ENCODE measurements at places on chromosomes 5 and 9.

DNA sequence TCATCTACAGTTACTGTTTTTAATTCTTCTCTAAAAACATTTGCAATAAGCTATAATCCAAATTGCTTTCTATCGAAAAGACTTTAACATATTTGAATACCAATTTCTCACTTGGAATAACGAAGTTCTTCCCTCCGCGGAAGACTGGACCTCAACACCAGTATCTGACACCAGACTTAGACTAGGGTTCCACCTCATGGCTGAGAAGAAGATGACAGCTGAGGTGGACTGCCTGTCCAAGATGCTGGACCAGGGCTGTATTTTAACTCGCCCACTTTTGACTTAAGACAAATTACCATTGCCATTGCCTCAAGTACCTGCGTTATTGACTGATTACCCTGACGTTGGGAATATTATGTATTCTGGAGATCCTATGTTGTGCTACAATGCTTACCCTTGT is 34.1 kb downstream of the ZMAT2 start:
- no peak for DNase-seq

- DNase-seq, result no peak
Observed at GRCh38 chr9:108801949-108802348, 53.8 kb downstream of the ACTL7B start.

DNA sequence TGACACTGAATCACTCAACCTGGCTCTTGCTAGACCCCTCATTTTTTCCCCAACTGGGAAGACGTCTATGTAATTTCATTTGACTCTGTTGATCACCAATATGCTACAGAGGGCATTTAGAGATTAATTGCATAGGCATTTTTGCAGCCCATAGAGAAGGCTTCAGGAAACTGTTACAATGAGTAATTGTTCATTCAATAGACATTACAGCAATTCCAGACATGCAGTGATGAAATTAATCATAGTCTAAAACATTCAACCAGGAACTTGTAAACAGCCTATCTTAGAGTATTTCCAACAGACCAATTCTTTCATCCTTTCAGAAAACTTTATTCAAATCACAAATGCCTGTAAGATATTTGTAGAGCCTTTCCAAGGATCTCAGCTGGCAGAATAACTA is 122.3 kb downstream of the MARCHF11 start:
- no peak for DNase-seq

DNA sequence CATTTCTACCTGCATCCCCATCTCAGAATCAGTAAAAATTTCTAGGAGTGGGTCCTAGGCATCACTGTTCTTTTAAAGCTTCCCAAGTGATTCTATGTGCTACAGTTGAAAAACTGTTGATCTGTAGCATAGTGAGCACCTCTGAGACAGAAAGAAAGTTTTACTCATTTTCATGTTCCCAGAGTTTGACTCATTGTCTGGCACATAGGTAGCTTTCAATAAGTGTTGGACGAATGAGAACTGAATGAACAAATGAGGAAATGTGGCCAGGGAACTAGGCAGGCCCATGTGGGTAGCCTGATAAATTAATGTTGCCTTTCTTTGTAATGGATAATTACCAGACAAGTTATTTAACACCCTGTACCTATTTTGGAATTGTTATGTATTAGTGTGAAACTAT is 33.8 kb downstream of the RNF180 start:
- DNase-seq, result no peak

DNA sequence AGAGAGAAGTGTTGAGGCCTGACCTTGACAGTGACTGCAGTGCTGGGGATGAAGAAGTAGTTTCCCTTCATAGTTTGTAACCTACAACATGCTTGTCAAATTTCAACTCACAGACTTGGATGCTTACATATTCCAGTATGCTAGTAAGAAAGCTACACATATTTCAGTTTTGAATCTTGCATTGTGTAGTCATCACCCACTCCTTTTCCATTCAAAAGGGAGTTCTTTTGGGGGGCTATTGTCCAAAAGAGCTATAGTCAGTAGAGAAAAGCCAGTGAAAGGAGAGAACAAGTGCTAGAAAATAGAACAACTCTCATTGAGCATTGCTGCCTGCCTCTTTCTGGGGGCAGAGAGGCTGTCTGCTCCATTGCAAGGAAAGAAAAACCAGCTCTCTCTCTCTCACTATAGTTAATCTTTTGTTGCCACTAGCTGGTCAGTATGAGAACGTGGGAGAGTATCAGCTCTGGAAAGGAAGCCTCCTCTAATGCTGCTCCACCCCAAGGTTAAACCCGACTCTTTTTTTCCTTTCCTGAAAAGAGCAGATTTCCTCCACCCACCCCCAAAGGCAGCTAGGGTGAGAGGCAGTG is 7.3 kb downstream of the ASTN2 start:
- no peak for DNase-seq

GRCh38 chr5:172843825-172844576 is 9.9 kb downstream of the ERGIC1 start:
- DNase-seq, result no peak

All from stimulated activated CD8-positive, alpha-beta memory T cell treated with anti-CD3 and anti-CD28 coated beads, Interleukin-7, amount 100 ng/mL, for 48 hours (primary cell).